ENCODE measurements at places on chromosomes 2 and 18.

DNA sequence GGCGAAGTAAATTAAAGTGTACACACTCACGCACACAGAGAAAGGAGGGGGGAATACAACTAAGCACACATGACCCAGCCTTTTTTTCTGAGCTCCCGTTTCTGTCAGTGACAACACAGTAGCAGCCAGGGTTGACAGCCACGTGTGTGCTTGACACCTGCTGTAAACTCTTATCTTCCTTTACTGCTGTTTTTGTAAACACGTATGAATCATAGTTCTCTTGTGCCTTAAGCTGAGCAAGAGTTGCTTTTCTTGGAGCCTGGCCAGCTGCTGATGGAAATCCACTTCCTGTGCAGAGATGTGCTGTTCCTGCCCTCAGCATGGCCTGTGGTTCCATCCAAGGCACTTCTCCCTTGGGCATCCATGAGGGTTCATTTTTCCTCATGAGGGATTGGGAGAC, 561.9 kb downstream of the GALR1 start:
- DNase-seq: peak; percentile 22

DNA sequence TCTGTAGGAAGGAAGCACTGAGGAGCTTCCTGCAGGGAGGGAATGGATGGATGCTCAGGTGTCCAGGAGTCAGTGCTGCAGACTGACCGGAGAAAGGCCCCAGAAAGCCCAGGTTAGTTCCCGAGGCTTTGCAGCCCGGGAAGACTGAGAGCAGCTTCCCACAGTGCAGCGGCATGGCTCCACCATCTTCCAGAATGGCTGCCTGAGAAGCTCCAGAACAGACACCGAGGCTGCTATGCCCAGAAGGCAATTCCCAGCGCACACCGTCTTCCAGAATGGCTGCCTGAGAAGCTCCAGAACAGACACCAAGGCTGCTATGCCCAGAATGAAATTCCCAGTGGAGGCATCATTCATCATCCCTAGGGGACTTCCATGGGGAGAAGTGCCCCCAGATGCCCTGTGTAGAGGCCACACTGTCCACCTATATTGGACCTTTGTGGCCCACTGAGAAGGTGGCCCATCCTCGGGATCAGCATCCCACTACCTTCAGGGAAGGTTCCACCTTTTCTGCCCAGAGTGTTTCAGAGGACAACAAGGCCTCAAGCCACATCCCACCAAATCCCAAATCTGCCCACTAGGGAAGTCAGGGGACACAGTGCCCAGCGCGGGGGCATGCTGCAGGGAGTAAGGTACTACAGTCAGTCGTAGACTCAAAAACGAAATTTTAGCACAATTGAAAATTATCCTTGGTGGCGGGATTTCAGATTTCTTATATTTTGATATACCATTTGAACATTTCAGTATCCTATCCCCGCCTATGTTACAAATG, 80.5 kb downstream of the KCNF1 start:
- no peak for DNase-seq

GRCh38 chr2:172775319-172775718, 39.7 kb downstream of the RAPGEF4 start:
- DNase-seq: no peak

- DNase-seq: peak; percentile 89
Observed at GRCh38 chr2:174561283-174561971, 36.2 kb downstream of the WIPF1 start.

GRCh38 chr2:102016399-102016955, 24.7 kb downstream of the IL1R2 start:
- DNase-seq: no peak

- no peak for DNase-seq
Observed at GRCh38 chr2:235043762-235044500, 92.1 kb downstream of the SH3BP4 start.

- DNase-seq: peak; percentile 16
Observed at GRCh38 chr2:19488009-19488691, 129.7 kb upstream of the OSR1 start.

DNA sequence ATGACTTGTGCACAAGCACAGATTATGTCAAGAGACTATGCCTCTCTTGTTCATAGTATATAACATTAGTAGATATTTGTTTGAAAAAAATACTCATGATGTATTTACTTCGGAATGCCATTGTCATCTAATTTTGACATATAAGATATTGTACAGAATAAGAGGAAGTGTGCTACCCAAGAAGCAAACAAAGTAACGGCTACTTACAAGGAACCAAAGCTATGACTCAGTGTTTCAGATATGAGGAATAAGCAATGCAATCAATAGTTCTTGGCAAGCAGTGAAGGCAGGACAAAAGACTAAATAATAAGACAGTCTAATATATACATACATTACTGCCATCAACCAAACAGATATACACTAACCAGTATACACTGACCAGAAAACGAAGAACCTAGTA, 256.3 kb downstream of the CCDC178 start:
- no peak for DNase-seq

DNA sequence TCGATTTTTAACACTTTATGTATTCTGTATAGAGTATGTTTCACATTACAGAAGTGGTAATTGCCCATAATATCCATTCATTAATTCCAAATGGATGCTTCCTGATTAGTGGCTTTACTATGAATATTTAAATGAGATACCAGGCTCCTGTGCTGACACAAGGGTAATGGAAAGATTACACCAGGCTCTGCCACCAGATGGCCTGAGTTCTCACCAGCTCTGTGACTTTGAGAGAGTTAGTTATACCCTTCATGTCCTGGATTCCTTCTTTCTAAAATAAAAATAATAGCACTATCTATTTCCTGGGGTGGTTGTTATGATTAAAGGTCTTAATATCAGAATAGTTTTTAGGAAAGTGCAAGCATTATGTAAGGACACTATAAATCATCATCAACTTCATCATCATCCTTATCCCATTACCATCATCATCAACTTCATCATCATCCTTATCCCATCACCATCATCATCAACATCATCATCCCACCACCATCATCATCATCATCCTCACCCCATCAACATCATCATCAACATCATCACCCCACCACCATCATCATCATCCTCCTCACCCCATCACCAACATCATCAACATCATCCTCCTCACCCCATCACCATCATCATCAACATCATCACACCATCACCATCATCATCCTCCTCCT, 151.8 kb downstream of the DNER start:
- DNase-seq: no peak

- DNase-seq: no peak
Observed at GRCh38 chr18:2797951-2798350, 48.9 kb upstream of the EMILIN2 start.

DNA sequence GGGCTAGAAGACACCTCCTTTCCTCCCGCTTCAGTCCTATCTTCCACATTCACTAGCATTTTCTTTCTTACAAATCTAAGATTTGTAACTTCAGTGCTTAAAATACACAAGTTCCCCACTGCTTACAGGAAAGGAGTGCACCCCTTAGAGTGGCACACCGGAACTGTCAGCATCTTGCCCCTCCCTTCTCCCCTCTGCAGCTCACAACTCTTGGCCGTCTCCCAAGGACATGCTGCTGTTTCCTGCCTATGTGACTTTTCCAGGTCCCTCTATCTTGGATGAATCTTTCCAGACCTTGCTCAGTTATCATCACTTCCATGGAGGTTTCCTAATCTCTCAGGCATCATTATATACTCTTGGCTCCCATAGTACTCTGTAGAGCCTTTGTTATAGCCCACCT, 334.8 kb downstream of the CELF4 start:
- DNase-seq: no peak

- DNase-seq: peak; percentile 77
Observed at GRCh38 chr2:143939626-143940330, 580.1 kb downstream of the ZEB2 start.

DNA sequence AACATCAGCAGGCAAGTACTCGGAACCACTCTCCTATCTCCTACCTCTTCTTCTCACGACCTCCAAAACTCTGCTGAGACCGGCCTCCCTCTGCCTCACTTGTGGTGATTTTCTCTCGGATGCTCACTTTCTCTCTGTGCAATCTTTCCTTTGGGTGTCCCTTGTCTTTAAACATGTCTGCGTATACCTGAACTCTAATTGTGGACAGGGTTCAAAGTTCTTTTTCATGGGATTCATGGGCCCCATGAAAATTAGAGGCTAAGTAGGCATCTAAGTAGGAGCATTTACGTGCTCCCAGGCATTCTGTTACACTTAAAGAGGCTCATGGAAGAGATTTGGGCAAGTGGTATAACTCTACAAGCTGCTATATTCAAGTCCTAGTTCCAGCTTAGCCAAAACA, 2.1 kb upstream of the PPP1CB start:
- DNase-seq: no peak

DNA sequence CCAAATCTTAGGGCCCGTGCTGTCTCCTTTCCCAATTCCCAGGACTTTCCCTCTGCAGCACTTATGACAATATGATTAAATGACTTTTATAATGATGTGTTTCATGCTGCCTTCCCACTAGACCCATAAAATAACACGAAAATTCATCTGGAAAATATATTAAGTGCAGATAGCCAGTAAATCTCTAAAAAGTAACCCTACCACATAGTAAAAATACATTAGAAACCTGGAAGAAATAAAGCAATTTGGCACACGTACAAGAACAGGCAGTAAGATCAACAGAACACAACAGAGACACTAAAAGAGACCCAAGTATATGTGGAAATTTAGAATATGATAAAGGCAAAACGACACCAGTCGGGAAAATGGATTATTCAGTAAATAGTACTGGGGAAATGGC, 30.2 kb upstream of the POMC start:
- no peak for DNase-seq

DNA sequence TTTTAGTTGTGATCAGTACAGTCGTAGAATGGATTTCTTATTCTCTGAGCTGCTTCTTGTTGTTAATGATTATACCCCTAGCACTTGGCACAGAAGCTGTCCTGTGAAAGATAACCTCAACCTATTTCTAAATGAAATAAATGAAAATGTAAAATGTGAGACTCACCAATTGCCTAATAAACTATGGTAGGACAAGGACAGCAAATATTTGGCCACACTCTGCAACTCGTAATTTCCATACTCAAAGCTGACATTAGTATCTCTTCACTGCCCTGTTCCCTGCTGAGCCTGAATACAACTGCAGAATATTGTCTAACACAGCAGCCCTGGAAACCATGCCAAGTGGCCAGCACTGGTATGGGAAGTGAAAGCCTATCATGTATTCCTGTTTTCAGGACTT, 34.5 kb downstream of the TMEM182 start:
- peak; percentile 10 for DNase-seq

DNA sequence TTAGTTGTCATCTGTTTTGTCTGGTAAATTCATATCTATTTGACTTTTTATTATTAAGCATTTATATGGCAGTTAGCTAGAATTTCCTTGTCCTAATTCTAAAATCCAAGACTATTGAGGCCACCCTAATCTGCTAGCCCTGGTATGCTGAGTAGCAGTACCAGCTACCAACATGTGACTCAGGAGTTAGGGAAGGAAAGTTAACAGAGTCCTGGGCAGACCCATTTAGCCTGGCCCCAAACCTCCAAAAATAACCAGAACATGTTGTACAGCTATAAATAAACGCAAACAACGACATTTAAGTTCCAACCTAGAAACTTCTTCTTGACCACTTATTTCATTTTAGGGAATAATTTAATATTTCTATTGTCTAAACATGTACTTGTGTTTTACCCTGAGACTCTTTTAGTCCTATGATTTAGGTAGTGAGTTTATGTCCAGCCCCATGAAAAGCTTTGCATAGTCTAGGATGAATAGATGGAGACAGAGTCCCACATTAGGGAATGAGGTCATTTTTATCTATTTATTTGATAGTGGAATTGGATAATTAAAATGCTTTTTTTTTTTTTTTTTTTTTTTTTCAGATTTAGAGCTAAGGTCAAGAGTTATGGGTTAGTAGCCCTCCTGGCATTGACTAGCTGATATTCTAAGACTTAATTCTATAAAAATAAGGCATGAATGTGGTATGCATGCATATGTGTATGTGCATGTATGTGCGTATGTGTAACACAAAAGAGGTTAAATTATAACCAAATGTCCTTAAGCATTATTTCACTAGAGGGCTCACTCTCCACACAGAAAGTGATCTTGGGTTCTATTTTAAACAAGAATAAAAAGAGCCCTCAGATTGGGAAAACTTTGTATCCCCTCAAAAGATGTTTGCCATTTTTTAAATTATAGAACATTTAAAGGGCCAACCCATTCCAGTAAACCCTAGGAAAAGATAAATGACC, 160.1 kb upstream of the MAPRE2 start:
- peak; percentile 18 for DNase-seq

- DNase-seq: peak; percentile 26
Observed at GRCh38 chr2:182911813-182912517, 45.5 kb upstream of the FRZB start.

DNA sequence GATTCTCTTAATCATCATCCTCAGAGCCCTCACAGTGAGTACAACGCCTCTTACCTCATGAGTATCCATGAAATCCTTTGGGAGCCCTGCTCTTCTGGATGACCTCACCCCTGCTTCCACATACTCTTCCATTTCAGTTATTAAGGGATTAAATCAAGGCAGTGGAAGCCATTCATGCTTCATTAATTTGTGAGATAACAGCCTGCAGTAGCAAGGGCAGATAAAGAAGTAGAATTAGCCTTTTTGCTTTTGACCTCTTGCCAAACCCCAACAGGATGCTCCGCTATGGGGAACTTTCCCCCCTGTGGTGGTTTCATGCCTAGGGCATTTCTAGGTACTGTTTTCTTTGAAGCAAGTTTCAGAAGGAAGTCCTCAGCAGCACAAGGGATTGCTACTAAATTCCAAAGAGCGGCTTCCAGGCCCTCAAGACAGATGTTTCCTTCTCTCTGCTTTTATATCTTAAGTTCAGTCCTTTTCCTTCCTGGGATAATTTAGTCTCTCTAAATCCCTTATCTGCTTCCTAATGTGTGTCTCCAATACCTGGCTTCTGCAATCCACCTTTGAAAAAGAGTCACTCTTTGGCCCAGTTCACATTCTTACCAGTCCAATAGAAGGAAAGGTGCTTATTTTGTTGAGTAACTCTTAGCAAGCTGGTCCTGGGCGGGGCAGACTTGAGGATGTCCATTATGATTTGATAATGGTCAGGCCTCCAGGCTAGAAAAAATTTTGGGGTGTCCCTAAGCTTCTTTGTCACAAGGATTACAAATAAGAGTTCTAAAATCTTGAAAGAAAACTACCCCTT, 76.9 kb downstream of the MYO1B start:
- peak; percentile 94 for DNase-seq
